ENCODE measurements at places on chromosomes 13 and 19.

DNA sequence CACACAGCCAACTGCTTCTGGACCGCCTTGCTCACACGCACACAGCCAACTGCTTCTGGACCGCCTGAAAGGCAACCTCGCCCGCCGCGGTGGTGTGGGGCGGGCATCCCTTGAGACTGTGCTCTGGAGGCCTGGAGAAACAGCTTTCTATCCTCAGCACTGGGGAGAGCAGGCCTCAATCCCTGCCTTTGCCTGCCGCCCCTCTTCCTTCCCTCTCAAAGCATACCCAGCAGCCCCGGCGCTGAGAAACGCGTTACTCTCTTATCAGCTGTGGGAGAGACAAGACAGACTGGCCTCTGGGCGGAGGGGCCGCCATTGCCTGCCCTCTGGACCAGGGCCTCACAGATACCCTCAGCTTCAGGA, 2.9 kb downstream of the LIPE start:
- no peak for DNase-seq

GRCh38 chr19:50501186-50501567, 9.8 kb downstream of the JOSD2 start:
- no peak for DNase-seq

- DNase-seq, result no peak
These were observed 5.0 kb upstream of the C19orf25 start for GRCh38 chr19:1483979-1484428.

- no peak for DNase-seq
These were observed 31.3 kb upstream of the FGF9 start for GRCh38 chr13:21639561-21639960.

GRCh38 chr13:57286511-57287098, 119.6 kb downstream of the PRR20E start:
- DNase-seq, result no peak
